ENCODE measurements at places on chromosomes 2 and 18. TPM values are rescaled to one million over a fixed set of nuclear protein-coding genes. Genes with fewer than 3 reads are reported as not detected.

GRCh38 chr2:32977228-32977758, 30.5 kb downstream of the LTBP1 start:
- DNase-seq = no peak

MALL gene
- total RNA-seq = 0.94 TPM

DNA sequence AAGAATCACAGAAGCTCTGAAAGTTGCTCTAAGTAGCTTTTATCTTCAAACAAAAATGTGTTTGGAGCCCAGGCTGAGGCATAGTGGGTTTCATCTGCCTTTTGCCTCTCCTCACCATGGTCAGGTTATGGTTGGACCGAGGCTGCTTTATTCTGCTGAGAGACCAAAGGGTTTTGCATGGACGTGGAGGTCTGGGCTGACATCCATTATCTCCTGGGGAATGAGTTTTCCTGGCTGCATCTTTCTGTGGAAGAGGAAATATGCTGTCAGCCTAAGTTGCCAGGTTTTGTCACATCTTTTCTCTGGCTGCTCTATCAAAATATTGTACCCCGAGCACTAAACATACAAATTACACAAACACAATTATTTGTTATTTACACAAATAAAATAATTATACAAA, 223.2 kb downstream of the LDLRAD4 start:
- DNase-seq = no peak

PLCD4 gene
- 0.31 TPM for total RNA-seq

DNA sequence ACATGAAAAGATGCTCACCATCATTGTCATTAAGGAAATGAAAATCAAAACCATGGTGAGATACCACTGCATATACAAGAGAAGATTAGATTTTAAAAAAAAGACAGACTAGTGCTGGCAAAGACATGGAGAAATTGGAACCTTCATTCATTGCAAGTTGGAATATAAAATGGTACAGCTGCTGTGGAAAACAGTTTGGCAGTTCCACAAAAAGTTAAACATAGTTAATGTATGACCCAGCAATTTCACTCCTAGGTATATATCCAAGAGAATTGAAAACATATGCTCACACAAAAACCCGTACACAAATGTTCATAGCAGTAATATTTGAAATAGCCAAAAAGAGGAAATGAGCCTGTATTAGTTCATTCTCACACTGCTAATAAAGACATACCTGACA, 33.7 kb upstream of the MBOAT2 start:
- no peak for DNase-seq

GRCh38 chr2:51918113-51918512, 886.2 kb upstream of the NRXN1 start:
- DNase-seq = no peak

DNA sequence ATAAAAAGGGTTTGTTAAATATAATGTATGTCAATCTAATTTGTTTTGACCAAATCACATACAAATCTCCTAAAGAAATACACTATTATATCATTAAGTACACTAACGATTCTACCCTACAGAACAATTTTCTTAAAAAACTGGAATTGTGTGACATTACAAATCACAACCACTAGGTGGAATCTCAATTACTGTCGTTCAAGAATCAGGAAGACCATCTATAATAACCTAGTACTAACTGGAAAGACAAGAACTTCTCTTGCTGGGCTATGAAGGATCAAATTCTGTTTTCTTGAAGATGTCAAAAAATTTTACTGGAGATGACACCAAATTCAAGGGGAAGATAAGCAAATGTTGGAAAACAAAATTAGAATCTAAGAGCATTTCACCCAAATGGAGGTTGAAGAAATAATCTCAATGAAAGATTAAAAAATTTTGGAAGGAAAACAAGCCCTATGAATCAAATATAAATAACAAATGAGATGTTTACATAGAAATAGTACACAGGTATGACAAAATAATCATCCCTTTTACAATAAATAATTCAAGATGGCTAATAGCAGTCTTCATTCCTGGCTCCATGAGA, 110.9 kb downstream of the STK39 start:
- no peak for DNase-seq

GRCh38 chr2:155060896-155061295, 362.4 kb downstream of the KCNJ3 start:
- no peak for DNase-seq

DNA sequence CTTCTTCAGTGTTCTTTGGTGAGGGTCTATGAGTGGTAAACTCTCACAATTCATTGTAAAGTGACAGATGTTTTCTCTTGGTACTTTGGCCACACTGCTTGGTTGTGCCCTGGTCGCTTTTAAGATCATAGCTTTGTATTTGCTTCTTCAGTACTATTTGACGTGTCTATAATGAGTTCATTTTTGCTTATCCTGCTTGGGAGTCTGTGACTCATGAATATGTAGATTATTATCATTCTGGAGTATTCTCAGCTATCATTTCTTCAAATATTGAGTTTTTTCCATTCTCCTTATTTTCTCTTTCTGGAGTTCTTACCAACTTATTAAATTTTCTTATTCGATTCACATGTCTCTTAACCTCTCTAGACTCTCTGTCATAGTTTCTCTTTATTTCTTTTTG, 73.0 kb upstream of the HS6ST1 start:
- no peak for DNase-seq

GRCh38 chr18:61677435-61677970, 215.3 kb downstream of the RNF152 start:
- no peak for DNase-seq

COL4A3 gene
- 0.16 TPM for total RNA-seq

TMEM237 gene
- 30.3 TPM for total RNA-seq

MAP3K19 gene
- 0.78 TPM for total RNA-seq

- no peak for DNase-seq
Observed at GRCh38 chr18:11862468-11863137, 11.4 kb downstream of the CHMP1B start.

RAB31 gene
- total RNA-seq = 27.6 TPM

DNA sequence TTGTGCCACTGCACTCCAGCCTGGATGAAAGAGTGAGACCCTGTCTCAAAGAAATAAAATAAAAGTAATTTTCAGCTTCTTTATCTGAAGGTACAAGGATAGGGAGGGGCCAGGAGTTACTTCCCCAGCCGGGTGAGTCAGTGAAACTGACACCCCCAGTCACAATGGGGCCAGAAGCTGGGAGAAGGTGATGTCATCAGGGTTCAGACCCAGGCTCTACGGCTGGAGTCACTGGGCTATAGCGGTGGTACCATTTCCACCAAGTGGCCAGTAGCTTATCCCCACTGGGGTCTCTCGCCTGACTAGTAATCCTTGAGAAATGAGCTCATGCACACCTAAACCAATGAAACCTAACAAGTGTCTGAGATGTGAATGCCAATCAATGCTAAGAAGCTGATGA, 107.9 kb downstream of the ALPK2 start:
- DNase-seq = no peak

DNA sequence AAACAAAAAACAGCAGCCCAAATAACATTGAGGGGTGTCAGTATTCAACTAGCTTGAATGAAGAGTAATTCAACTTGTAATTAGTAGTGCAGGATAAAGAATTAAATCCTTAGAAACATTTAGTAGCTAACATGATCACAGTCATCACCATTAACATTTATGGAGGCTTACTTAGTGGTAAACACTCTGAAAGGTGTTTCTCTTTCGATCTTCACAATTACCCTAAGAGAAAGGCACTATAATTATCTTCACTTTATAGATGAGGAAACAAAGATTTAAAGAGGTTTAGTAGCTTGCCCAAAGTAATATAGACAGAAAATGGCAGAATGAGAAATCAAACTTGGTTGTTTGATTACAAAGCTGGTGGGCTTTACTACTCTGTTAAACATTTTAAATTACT, 81.5 kb downstream of the GAREM1 start:
- no peak for DNase-seq

GRCh38 chr2:174683392-174683759, 80.9 kb downstream of the CHRNA1 start:
- DNase-seq = no peak

DNA sequence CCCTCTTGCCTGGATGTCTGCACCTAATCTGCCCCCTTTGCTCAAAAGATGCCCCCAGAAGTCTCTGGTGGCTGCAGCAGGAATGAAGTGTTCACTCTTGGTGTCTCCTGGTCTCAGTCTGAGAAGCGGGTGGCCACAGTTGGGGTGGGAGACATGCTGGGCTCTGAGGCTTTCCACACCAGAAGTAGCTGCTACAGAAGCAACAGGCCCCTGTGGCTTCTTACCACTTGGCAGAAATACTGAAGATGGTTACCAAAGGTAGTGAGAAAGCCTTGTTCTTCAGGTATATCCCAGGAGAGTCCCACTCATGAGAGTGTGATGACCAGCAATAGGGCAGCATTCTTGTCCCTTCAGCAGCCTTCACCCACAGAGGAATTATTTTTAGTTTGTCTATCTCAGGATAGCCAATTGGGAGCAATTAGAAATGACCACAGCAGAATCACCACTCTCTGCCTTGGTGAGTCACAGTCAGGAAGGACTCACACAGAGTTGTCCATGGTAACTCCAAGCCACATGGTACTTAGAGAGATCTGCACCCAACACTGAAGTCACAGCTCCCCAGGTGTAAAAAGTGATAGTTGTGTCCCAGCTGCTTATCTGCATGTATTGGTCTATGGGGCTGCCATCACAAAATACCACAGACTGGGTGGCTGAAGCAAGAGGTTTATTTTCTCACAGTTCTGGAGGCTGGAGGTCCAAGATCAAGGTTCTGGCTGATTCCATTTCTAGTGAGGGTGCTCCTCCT, 169.8 kb upstream of the ID2 start:
- DNase-seq = no peak

GRCh38 chr2:45680351-45680967, 29.0 kb downstream of the PRKCE start:
- no peak for DNase-seq

DNA sequence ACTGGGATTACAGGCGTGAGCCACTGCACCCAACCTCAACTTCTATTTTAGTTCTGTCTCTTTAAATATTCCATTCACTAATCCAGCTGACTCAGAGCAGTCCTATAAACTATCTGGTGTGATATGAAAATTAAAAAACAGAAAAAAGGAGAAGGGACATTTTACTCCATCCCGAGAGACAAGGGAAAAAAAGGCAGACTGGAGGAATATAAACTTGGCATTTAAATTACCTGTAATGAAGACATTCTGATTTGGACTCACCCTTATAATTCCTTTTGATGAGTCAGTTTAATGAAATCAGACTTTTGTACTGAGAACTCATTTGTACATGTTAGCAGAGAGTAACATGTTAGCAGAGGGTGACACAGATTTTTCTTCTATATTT, 74.8 kb upstream of the RIOK3 start:
- DNase-seq = no peak

FBLN7 gene
- total RNA-seq = 0.62 TPM

ST8SIA5 gene
- 10.8 TPM for total RNA-seq

DNA sequence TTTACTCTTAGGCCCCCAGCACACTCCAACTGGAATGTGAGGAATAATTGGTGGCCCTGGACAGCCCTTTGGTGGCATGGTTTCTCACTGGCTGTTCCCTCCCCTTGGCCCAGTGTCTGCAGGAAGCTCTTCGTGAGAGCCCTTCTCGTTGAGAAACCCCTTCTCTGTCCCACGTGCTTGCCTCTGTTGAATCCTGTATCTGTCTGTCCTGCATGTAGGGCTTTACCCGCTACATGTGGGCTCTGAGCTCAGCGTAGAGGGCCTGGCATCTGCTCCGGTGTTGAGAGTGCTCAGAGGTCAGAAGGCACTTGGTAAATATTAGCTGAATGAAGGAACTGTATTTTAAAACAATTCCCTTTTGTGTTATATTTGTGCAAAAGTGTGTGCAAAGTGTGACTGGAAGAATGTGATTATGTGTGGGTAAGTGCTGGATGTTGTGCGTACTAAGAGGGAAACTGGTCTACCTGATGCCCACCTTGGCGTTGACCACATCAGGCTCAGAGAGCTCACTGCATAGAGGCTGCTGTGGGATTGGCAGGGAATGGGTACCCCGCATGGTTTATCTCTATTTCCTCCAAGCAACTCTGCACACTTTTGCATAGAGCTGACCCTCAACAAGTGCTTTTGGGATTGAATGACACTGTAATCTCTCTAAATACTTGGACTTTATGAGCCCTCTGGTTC, 40.0 kb downstream of the RNF144A start:
- DNase-seq = no peak

GRCh38 chr2:237109421-237109934, 23.8 kb downstream of the COPS8 start:
- no peak for DNase-seq

All from occipital lobe (tissue), 3 donors.